ENCODE measurements at places on chromosomes 1 and 21. TPM values are rescaled to one million over a fixed set of nuclear protein-coding genes. Genes with fewer than 3 reads are reported as not detected.

DNA sequence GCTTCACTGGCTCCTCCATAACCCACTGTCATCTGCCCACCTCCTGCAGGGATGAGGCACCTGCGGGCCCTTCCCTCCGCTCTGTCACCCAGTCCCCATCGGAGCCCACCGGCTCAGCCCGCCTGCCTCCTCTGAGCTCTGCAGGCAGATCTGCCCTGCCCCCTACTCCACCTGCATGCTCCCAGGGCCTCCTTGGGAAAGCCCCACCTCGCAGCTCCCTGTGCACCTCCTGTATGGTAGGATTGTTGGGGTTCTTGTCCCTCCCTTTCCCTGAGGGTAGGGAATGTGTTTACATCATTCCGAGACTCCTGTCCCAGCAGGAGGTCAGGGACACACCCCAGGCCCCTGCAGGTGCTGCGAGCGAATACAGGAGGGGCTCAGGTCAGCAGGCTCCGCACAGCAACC, 50.5 kb downstream of the SIK1 start:
- no peak for DNase-seq

DNA sequence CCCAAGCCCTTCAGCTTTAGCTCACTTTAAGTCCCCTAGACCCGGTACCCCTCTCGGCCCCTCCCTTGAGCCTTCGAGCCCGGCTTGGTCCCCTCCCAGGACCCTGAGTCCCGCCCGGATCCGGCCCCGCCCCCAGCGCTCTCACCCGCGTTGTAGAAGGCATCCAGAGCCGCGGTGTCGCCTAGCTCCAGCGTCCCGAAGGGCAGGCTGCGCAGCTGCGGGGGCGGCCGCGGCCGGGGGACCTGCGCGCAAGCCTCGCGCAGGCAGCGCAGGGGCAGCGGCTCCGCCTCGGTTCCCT, 699 bp downstream of the MAP3K6 start:
- peak; percentile 77 for DNase-seq

- no peak for DNase-seq
These were observed 202.2 kb downstream of the RRAGC start for GRCh38 chr1:38657207-38657840.

- DNase-seq = no peak
These were observed 54.1 kb upstream of the MUTYH start for GRCh38 chr1:45394342-45394741.

GRCh38 chr1:6108937-6109614, 63.4 kb downstream of the KCNAB2 start:
- DNase-seq = peak; percentile 26

GRCh38 chr1:26378088-26378878, 5.7 kb upstream of the ZNF683 start:
- peak; percentile 67 for DNase-seq

DNA sequence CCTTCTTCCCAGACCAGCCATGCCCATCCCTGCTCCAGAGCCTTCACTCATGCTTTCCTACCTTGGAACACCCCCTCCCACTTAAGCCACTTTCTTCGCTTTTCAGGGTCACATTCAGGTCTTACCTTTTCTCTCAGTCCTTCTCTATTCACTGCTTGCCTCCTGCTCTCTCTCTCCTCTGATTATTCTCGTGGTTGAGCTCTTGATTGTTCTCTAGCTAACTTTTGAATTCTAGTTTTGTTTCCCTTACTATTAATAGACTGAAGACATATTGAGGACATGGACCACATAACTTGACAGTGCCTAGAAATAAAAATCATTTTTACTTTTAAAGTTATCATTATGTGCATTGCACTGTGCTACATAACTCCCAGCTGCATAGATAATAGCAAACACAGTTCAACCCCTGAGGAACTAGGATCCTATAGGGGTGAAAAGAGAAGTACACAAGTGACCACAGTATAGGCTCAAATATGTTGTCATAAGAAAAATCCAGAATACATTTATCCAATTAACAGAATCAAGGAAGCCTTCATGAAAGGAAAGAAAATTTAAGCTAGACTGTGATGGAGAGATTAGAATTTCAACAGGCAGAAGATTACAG, 21.5 kb downstream of the INSL5 start:
- DNase-seq = no peak

DNA sequence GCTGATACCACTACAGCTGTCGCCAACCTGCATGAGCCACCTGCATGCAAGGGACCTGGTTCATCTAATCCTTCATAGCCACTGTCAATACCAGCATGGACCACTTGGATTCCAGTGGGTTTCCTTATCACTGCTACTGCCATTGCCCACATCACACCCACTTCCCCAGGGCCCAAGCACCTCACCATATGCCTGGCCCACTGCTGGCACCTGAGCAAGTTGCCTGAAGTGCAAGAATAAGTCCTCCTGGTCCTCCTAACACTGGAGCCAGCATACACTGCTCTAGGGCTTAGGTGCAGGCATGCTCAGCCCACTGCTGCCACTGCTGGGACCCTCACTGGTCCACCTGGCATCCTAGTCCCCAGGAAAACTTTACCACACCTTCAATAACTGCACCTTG, 1136.8 kb upstream of the ADGRL4 start:
- DNase-seq = peak; percentile 14

DNA sequence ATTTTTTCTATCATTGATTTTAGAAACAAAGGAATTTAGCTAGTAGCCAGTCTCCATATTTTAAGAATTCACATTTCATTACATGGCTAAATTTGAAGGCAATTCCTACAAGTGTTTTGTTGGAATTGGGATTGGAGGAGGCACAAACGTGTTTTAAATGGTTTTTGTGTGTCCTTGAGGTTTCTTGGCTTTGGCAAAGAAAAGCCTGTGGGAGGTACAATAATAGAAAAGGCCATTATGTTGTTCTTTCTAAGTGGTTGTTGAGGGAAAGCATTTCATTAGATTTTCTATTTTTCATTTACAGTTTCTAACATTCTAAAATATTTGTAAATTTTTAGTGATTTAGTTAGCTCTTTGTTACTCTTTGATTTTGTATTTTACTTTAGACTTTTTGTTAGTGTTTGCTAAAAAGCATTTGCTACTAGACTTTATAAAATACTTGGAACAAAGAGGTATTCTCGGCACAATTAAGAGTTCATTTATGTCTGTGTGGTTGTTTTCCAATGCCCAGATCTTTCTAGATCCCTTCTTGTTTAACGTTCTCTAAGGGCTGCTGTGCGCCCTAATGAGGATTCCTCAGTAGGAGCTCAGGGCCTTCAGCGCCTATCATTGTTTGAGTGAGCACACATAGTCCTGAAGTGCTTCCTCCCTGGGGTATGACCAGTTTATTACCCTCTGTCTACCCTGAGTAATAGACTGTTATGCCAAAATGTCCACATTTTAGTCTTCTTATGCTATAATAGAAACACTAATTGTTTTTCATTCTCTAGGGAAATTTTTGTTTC, 70.0 kb upstream of the KIAA1614 start:
- no peak for DNase-seq

DNA sequence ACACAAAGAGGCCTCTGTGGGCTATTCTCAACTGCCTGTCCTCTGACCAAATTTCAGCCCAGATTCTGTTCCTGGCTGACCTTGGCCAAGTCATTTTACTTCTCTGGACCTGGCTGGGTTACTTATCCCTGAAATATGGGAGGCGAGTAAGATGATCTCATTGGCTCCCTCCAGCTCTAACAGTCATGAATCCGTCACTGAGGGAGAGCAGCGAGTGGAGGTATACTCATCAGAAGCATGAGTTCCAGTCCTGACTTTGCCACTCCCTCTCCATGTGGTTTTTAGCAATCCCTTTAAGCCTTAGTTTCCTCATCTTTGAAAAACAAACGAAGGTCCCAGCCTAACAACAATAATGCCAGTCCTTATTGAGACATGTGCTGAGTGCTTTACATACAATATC, 63.5 kb downstream of the CCDC185 start:
- DNase-seq = no peak

GRCh38 chr1:117067533-117068370, 7.6 kb downstream of the TTF2 start:
- DNase-seq = peak; percentile 66

The TMEM52 gene
- polyA plus RNA-seq = 3.2 TPM

The NBPF1 gene
- 125 TPM for polyA plus RNA-seq

The RIPK4 gene
- polyA plus RNA-seq = 8.3 TPM

The EFNA3 gene
- polyA plus RNA-seq = 4.6 TPM

The KLF17 gene
- 0.06 TPM for polyA plus RNA-seq
